ENCODE measurements at places on chromosomes 13 and 19.

DNA sequence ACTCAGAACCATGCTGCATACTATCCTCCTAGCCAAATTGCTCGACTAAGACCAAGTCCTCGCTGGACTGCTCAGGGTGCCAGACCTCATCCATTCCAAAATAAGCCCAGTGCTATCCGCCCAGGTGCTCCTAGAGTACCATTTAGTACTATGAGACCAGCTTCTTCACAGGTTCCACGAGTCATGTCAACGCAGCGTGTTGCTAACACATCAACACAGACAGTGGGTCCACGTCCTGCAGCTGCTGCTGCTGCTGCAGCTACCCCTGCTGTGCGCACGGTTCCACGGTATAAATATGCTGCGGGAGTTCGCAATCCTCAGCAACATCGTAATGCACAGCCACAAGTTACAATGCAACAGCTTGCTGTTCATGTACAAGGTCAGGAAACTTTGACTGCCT lies 1.5 kb downstream of the PABPC3 start:
- DNase-seq = no peak

DNA sequence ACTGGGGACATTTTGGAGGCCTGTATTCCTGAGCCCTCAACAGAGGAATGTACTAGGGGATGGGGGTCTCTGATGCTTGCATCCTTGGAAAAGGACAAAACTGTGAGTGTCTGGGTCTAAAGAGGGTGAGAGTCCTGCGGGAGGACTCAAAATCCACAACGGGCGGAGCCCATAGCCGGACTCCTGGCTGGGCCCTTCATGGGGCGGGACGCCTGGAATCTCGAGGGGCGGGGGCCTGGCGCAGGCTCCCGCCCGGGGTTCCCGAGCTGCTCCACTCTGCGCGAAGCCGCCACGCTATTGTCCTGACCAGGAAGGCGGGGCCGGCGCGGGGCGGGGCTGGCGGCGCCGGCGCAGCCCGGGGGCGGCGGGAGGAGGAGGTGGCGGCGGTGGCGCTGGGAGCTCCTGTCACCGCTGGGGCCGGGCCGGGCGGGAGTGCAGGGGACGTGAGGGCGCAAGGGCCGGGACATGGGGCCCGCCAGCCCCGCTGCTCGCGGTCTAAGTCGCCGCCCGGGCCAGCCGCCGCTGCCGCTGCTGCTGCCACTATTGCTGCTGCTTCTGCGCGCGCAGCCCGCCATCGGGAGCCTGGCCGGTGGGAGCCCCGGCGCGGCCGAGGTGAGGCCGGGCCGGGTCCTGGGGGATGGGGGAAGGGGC lies at the start of gene APLP1:
Gene APLP1 (plus strand): TSS at position 403 of the 651 bp plus-strand sequence. CDS start 63 bp downstream, at position 466.
- DNase-seq = peak; percentile 53

DNA sequence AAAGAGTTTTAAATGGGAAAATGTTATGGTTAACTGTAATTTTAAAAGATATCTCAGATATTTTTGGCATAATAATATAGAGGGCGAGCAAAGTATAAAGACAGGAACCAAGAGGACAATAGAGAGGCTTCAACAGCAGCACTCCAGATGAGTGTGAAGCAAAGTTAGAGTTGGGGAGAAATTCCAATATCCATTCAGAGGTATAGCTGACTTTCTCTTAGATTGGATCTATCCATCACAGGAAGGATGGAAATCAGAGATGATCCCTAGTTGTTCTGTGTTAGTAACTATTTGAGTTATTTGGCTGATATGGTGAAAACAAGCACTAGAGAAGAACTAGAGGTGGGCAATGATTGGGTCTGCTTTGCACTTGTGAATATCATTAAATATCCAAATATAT lies 786.0 kb upstream of the KLHL1 start:
- DNase-seq = no peak

GRCh38 chr13:87393358-87393757 lies 277.8 kb upstream of the SLITRK5 start:
- no peak for DNase-seq

DNA sequence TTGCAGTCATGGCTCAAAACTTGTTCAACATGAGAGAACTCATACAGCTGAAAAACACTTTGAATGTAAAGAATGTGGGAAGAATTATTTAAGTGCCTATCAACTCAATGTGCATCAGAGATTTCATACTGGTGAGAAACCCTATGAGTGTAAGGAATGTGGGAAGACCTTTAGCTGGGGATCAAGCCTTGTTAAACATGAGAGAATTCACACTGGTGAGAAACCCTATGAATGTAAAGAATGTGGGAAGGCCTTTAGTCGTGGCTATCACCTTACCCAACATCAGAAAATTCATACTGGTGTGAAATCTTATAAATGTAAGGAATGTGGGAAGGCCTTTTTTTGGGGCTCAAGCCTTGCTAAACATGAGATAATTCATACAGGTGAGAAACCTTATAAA lies 20.1 kb downstream of the ZNF283 start:
- DNase-seq = no peak

DNA sequence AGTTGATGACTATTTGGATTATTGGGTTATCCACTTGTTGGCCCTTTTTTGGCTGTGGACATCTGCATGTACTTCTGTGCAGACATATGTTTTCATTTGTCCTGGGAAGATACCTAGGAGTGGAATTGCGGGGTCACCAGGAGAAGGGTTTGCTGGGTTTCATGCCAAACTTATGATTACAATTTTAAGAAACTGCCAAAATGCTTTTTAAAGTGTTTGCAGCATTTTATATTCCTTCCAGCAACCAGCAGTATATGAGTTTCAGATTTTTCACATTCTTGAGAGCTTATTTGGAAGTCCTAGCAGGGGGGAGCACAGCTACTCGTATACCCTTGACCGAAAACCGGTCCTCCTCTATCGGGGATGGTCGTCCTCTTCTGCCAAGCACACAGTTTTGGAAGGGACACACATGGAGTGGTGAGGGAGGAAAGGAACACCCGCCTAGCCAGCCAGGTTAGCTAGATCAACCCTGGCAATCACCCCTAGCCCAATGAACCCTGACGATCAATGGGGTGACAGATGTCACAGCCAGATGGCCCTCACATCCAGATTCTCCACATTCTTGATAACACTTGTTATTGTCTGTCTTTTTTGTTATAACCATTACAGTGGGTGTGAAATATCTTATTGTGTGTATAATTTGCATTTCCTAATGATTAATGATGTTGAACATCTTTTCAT lies 26.7 kb upstream of the RNF113B start:
- no peak for DNase-seq

DNA sequence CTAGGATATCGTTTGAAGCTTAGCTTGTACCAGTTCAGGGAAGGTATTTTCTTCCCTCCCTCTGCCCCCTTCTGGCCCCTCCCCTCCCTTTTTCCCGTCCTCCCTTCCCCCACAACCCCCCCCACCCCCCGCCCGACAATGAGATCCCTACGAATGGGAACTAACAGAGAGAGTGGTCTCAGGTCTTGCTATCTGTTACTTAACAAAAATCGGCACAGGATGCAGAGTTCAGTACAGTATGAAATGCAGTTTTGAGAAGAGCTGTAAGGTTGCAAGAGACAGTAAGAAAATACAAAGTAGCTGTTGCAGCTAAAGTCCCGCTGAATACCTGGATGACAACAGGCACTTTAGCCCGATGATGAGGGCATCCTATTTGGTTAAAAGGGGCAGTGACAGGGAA lies 3.1 kb upstream of the DACH1 start:
- no peak for DNase-seq

- DNase-seq = no peak
Observed at GRCh38 chr13:46071590-46072249, 19.2 kb upstream of the ZC3H13 start.

GRCh38 chr19:54541712-54542111 lies 31.9 kb upstream of the LILRA2 start:
- no peak for DNase-seq

DNA sequence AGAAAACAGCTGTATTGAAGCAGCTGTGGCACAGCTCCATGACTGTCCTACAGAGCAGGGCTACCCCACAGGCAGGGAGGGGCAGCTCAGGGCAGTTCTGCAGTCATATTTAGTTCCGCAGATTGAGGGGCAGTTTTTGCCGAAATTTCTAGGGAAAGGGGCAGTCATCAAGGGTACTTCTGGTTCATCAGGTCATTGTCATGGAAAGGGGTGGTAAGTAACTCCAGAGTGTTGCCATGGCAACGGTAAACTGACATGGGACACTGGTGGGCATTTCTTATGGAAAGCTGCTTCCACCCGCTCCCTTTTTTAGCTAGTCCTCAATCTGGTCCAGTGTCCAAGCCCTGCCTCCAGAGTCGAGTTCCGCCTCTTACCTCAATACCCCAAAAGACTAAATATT lies 702.8 kb downstream of the LIG4 start:
- DNase-seq = no peak

- DNase-seq = no peak
Observed at GRCh38 chr19:10418235-10418484, 2.2 kb upstream of the PDE4A start.

- no peak for DNase-seq
Observed at GRCh38 chr13:112990783-112991182, 21.8 kb downstream of the MCF2L start.

- DNase-seq = no peak
Observed at GRCh38 chr13:42405665-42406390, 133.9 kb downstream of the AKAP11 start.

GRCh38 chr19:49929611-49930482 lies 543 bp upstream of the NUP62 start:
- peak; percentile 95 for DNase-seq

- no peak for DNase-seq
Observed at GRCh38 chr13:58978331-58978730, 1185.4 kb downstream of the DIAPH3 start.

- no peak for DNase-seq
Observed at GRCh38 chr13:88764103-88764502, 1092.9 kb downstream of the SLITRK5 start.

- peak; percentile 47 for DNase-seq
Observed at GRCh38 chr13:110875241-110875640, 39.6 kb downstream of the ANKRD10 start.

GRCh38 chr13:33251131-33251661 lies 34.4 kb downstream of the STARD13 start:
- peak; percentile 90 for DNase-seq

- no peak for DNase-seq
Observed at GRCh38 chr19:2027361-2027760, 11.8 kb upstream of the BTBD2 start.

DNA sequence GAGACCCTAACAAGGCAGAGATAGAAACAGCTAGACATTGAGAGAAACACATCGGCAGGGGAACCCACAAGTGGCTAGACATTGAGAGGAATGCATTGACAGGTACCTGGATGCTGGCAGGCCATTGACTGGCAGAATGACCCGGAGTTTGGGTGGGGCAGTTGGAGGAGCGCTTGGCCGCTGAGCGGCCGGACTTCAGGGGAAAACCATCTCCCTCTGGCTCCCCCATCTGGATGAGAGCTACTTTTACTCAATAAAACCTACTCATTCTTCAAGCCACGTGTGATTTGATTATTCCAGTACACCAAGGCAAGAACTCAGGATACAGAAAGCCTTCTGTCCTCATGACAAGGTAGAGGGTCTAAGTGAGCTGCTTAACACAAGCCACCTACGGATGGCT lies 473.4 kb downstream of the SLITRK5 start:
- no peak for DNase-seq

GRCh38 chr13:95471960-95472359 lies 80.6 kb upstream of the CLDN10 start:
- DNase-seq = no peak

DNA sequence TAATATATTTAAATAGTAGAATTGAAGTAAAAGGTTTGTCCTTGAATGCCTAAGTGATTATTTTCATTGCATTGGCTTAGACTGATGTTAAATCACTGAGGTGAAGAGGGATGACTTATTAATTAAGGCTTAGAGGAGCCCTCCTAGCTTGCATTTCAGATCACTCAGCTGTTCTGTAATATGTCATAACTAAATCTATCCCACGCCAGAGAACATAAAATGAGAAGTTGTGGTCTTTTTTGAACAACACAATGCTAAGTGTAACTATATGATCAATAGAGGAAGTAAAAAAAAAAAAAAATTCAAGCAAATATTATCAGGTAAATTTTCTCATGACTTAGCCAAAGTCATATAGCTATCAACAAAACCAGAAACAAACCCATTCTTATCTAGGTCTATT lies 752.2 kb downstream of the GPC5 start:
- DNase-seq = no peak

- peak; percentile 97 for DNase-seq
Observed at GRCh38 chr13:110396913-110397381, 89.9 kb downstream of the COL4A2 start.

DNA sequence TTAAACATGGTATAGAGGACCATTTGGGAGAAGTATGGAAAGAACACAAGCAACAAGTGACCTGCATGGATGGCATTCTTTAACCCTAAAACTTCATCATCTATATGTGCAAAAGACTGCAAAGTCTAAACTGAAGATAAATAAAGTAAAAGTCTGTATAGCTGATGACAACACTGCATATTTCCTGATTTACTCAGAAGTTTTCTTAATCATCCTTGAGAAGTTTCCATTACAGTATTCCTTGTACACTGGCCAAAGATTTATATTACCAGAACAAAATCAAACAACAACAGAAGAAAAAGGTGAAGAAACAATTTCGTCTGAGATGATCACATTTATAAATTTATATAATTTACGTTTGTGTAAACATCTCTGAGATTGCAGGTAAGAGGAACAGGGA lies 805.7 kb downstream of the PCDH9 start:
- no peak for DNase-seq

- peak; percentile 55 for DNase-seq
Observed at GRCh38 chr13:111216166-111216960, 101.3 kb downstream of the ARHGEF7 start.

DNA sequence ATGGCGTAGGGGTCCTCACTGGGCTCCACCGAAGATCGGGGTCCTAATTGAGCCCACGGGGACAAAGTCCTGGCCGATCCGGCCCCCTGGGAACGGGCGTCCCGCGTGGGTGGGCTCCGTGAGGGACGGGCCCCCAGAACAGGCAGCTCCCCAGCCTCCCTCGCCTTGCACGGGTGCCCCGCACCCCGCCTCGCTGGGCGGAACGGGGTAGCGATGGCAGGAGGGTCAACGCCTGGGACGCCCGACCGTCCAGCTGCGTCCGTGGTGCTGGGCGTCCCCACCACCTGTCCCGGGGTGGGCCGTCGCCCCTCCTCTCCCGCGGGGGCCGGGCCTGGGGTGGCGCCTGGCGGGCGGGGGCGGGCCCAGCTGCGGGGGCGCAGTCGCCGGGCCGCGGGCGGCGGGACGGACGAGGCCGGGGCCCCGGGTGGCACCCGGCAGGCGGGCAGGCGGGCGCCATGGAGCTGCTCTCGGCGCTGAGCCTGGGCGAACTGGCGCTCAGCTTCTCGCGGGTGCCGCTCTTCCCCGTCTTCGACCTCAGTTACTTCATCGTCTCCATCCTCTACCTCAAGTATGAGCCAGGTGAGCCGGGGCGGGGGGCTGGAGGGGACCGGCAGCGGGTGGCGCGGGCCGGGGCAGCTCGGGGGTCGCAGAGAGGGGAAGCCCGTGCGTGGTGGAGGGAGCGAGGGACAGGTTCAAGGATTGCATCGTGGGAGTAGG lies at the start of gene TMEM38A:
Gene TMEM38A (plus strand): TSS at position 377 of the 717 bp plus-strand sequence. CDS start 79 bp downstream, at position 456.
- peak; percentile 86 for DNase-seq

Data from myocyte (in vitro differentiated cells).